ENCODE measurements at places on chromosomes 11 and 22. TPM values are rescaled to one million over a fixed set of nuclear protein-coding genes. Genes with fewer than 3 reads are reported as not detected.
A peak's percentile ranks its signal among the peaks of the same experiment; 100 is the strongest.

- DNase-seq, result no peak
Measured at GRCh38 chr11:30244265-30244664, 13.5 kb downstream of the FSHB start.

GRCh38 chr11:28659716-28660348 is 551.6 kb downstream of the METTL15 start:
- DNase-seq, result no peak

GRCh38 chr11:126337126-126337473 is 18.4 kb upstream of the ST3GAL4 start:
- DNase-seq, result no peak

DNA sequence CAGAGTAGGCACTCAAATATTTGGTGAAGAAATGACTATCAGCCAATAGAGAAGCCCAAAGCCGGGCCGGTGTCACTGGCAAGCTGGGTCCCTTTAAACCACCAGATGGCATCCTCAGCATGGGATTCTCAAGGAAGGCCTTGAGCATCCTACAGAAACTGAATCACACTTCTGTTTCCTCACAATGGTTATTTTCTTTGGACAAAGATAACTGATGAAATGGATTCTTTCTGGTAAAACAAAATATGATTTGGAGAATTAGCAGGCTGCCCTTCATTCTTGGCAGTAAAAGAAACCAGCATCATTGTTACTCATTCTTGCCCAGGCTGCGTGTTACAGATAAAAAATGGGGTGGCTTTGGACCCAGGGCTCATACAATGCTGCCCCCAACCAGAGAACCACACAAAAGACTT is 30.3 kb upstream of the ASPHD2 start:
- peak; percentile 41 for DNase-seq

MYBPC3 gene
- polyA plus RNA-seq, result 0.10 TPM

XPNPEP3 gene
- 31.5 TPM for polyA plus RNA-seq

OR2D2 gene
- not detected for polyA plus RNA-seq

- no peak for DNase-seq
Measured at GRCh38 chr11:119424775-119425174, 1.8 kb upstream of the THY1 start.

GGT1 gene
- polyA plus RNA-seq, result 89.3 TPM

DNA sequence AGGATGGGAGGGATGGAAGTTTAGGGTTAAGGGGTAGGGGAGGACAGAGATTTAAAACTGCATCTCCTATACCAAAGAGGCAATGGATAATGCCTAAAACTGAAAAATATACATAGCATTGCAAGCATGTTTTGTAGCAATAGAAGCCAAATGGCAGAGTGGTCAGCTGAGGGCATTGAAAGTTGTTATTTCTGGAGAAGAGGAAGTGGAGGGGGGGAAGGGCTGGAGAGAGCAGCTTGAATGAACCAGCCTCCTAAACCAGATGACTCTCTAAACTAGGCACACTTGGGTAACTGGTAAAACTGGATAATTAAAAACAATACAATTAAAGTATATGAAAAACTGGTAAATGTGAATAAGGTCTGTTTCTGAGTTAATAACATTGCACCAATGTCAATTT is 70.3 kb upstream of the TP53I11 start:
- DNase-seq, result no peak
